ENCODE measurements at places on chromosomes 16 and 17.

GRCh38 chr16:49337814-49338350 is 35.7 kb upstream of the C16orf78 start:
- no peak for DNase-seq

GRCh38 chr16:12628536-12628935 is 175.2 kb downstream of the CPPED1 start:
- DNase-seq: no peak

DNA sequence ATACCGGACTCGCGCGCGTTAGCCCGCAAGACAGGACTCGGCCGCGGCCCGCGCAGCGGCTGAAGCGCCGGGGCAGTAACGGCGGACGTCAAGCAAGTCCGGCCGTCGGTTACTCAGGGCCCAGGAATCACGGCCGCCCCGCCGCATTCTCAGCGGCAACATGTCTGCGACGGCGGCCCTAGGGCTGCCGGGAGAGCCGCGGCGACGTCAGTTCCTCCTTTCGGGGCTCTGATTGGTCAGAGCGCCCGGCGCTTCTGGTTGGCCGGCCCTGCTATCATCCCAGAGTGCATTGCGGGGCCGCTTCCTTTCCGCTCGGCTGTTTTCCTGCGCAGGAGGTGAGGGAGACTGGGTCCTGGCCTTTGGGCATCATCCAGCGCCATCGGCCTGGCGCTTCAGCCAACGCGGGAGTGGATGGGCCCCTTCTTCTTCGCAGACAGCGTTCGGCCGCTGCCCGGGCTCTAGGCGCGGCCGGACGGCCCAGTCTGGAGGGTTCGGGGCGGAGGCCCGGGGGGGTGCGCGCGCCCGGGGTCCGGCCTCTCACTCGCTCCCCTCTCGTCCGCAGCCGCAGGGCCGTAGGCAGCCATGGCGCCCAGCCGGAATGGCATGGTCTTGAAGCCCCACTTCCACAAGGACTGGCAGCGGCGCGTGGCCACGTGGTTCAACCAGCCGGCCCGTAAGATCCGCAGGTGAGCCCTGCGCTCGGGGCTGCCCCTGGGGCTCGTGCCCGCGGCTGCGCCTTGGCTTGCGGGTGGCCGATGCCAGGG is at the start of gene RPL13:
RPL13 (plus strand) TSS at position 305 of the 764 bp plus-strand sequence; CDS start at position 583, 278 bp downstream.
- DNase-seq: peak; percentile 74

DNA sequence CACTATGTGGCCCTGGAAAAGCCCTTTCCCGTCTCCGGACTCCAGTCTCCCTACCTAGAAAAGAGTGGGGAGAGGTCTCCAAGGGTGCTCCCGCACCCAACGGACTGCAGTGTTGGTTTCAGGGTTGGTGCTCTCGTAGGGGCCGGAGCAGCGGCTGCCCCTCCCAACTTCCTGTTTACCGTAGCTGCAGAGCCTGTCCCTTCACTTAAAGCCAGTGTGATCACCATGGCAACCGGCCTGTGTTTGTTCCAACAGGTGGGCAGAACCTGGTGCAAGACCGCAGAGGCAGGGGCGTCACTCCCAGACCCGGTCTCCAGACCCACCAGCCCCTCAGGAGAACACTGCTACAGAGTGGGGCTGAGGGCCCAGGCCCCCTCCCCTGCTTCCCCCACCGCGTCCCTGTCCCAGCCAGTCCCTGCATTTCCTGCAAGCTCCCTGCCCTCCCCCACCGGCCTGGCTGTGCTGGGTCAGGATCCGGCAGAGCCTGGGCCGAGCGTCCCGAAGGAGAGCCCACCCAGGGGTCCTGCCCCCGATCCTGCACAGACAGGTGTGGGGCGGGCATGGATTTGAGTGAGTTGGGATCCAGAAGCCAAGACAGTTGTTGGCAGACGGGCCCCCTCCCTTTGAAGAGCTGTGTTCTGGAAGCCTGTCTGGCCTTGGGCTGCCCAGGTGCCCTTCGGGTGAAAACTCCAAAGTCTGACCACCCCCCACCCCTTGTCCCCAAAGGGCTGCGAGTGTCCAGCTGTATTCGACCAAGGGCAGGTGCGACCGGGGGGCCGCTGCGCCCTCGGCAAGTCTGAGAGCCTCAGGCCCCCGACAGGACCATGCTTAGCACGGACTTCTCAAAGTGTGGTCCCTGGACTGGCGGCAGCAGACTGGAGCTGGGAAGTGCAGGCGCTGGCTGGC is 1.5 kb upstream of the BAIAP3 start:
- DNase-seq: no peak

DNA sequence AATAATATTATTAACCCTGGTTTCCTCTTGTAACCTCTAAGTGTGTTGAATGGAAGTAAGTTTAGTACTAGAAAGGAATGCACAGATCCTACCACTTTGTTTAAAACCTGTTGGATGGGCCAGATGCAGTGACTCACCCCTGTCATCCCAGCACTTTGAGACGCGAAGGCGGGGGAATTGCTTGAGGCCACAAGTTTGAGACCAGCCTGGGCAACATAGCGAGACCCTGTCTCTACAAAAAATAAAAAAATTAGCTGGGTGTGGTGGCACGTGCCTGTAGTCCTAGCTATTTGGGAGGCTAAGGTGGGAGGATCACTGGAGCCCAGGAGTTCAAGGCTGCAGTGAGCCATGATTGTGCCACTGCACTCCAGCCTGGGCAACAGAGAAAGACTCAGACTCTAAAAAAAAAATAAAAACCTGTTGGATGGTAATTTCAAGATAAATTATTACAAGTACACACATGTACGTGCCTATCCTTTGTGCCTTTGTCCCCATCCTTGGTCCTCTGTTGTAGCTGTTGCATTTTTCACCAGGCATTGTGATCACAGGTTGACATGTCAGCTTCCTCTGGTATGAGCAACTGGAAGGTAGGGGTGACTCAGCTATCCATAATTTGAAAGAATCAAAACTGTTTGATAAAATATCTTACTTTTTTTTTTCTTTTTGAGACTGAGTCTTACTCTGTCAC is 30.7 kb upstream of the METTL9 start:
- no peak for DNase-seq

- no peak for DNase-seq
These were observed 3.5 kb upstream of the RAPGEFL1 start for GRCh38 chr17:40173778-40174135.

Measured in omental fat pad (tissue), 4 donors.